MCF 10A (cell line): ENCODE measurements at places on chromosomes 3 and 15. TPM values are rescaled to one million over a fixed set of nuclear protein-coding genes. Genes with fewer than 3 reads are reported as not detected.

- DNase-seq = peak; percentile 36
Measured at GRCh38 chr3:195366200-195366925, 76.5 kb downstream of the ACAP2 start.

GRCh38 chr3:50267280-50267913 is 1.6 kb upstream of the SEMA3B start:
- DNase-seq = no peak

DNA sequence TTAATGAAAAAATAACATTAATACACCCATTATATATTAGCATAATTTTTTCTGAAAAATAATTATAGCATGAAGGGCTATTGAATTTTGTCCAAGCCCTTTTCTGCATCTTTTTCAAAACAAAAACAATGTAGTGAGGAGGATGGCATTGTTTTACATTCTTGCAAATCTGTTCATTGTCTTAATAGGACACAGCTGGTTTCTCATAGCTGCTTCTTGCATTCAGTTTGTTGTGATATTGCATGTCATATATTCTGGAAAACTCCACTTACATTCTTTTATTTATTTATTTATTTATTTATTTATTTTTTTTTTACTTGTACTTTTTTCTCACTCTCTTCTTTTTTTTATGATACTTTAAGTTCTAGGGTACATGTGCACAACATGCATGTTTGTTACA is 107.4 kb downstream of the NR1D2 start:
- no peak for DNase-seq

DNA sequence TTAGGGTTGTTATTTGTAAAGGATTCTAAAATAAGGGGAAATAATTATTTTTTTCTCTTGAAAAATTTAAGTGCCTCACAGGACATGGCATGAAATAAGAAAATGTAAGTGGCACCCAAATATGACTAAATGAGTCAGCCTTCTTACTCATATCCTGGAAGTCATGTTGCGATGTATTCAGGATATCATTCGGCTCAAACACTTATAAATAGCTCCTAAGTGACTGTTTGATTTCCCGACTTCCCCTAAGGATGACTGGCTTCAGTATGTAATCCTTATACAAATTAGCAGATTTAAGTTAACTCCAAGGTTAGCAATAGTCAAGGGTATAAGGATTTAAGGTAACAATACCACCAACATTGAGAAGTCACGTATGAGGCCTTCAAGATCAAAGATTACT is 57.3 kb upstream of the OSTN start:
- peak; percentile 82 for DNase-seq

GRCh38 chr3:108311797-108312196 is 15.4 kb downstream of the HHLA2 start:
- DNase-seq = no peak

Gene KCNMB3
- total RNA-seq = 0.15 and 0.28 TPM in 2 replicates

GRCh38 chr3:5441401-5441800 is 253.9 kb downstream of the EDEM1 start:
- no peak for DNase-seq

GRCh38 chr3:118736107-118736506 is 298.5 kb downstream of the IGSF11 start:
- DNase-seq = no peak

GRCh38 chr15:88066636-88067330 is 189.8 kb downstream of the NTRK3 start:
- no peak for DNase-seq

GRCh38 chr3:24374801-24375200 is 119.8 kb downstream of the THRB start:
- no peak for DNase-seq

Gene GPR27
- 4.4 and 6.3 TPM in 2 replicates for total RNA-seq

DNA sequence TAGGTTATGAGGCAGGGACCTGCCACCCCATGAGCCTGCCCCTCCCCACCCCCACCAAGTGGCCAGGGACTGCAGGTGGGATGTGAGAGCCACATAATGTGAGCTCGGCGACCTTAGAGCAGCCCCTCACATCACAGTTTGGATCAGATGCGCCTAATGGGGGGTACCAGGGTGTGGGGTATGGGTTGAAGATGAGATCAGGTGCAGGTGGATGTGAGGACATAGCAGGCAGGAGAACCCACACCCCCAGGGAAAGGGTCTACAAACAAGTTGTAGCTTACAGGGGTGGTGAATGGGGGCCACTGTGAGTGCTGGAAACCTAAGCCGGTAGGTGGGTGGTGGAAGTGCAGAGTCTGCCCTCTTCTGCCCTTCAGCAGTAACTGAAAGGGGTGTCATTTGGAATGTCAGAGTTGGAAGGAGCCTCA is 94.0 kb downstream of the CORO2B start:
- no peak for DNase-seq

Gene BNC1
- total RNA-seq = 68.3 and 93.5 TPM in 2 replicates

DNA sequence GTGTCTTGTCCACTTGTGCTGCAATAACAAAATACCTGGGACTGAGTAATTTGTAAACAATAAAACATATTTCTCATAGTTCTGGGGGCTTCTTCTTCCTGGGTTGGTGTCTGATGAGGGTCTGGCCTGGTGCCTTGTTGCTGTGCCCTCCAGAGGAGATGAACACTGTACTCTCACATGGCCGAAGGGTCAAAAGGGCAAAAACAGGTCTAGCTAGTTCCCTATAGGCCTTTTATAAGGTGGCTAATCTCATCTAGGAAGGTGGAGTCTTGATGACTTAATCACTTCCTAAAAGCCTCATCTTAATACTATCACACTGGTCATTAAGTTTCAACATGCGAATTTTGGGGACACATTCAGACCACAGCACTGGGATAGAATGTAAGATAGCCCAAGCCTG is 228.4 kb downstream of the TLE3 start:
- no peak for DNase-seq

DNA sequence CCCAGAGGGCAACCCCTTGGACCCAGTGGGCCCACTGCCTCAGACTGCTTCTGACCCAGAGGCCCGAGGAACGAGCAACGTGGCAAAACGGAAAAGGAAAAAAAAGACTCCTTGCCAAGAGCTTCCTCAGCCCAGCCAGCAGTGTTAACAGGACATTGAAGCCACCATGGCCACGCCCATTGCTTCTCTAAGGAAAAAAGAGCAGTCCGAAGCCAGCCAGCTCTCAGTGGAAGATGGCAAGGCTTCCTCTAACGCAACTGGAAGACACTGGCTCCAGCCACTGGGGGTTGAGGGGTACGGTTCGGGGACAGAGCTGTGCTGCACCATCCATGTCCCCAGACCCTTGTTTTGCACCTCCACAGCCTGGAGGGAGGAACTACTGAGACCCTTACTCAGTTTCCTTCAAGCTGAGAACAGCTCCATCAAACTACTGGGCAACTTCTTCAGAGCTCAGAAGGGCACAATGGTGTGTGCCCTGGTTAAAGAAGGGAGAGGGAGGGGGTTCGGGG is 10.7 kb downstream of the BMF start:
- no peak for DNase-seq

Gene MKRN3
- not detected in 2 replicates for total RNA-seq

DNA sequence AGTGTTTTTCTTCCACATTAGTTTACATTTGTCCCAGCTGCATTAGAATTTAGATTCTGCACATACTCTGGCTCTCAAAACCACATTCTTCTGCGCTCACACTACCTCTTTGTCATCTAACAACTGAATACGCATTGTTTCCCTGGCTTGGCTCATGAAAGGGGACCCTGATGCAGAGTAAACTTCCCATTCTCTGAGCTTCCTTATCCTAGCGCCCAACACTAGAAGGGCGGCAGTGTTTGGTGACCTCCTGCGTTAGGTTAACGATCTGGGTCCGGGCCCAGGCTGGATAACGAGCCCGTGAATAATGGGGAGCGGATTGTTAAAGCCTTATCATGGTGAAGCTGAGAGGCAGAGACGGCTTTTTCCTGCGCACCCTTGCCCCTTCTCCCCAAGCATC is 63.9 kb downstream of the ETV5 start:
- DNase-seq = no peak

- DNase-seq = no peak
Measured at GRCh38 chr3:188524052-188524451, 370.1 kb downstream of the LPP start.

- DNase-seq = no peak
Measured at GRCh38 chr15:63605816-63606215, 8.6 kb downstream of the FBXL22 start.

GRCh38 chr3:24420224-24420623 is 74.4 kb downstream of the THRB start:
- no peak for DNase-seq

DNA sequence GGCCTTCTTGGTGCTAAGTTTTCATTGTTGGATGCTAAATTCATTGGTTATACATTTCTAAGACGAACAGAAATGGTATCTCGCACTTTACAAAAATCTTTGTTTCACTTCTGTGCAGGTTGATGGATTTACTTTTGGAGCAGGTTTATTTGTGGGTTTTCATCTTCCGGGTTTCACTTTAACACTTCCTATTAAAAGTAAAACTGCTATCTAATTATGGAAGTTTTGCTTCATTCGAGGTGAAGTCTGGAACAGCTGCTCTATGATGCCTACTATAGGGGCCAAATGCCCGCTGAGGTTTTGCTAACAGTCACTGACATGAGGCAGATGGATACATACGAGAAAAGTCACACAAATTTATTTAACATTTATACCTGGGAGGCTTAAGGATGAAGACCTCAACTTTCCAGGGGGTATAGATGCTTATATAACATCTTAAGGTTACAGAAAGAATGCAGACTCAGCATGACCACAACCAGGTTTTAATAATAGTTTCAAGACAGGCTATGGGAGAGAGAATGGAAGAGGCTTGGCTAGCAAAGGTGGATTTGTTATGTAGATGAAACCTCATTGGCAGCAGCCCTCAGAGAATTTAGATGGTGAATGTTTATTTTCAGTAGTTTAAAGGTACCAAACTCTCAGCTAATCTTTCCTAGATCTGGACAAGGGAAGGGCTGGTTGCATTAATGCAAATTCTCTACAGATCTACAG is 54.2 kb downstream of the OSTN start:
- no peak for DNase-seq

DNA sequence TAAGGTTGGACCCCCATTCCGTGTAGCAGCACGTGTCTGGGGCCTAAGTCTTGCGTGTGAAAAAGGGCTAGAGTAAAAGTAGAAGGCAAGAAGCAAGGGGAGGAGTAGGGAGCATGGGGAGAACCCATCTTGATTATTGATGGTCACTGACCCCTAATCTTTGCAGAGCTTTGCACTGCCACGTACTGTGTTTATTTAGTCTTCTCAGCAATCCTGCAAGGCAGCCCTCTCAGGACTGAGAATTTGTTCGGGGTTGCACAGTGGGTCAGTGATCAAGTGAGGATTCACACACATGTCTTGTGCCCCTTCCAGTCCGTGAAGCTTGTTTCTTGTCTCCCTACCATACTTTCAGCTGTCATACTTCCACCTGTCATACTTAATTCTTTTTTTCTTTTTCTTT is 7.2 kb downstream of the SEMA4B start:
- no peak for DNase-seq

Gene TRIM42
- not detected in 2 replicates for total RNA-seq

Gene LTF
- total RNA-seq = not detected in 2 replicates

Gene OCA2
- total RNA-seq = not detected in 2 replicates

DNA sequence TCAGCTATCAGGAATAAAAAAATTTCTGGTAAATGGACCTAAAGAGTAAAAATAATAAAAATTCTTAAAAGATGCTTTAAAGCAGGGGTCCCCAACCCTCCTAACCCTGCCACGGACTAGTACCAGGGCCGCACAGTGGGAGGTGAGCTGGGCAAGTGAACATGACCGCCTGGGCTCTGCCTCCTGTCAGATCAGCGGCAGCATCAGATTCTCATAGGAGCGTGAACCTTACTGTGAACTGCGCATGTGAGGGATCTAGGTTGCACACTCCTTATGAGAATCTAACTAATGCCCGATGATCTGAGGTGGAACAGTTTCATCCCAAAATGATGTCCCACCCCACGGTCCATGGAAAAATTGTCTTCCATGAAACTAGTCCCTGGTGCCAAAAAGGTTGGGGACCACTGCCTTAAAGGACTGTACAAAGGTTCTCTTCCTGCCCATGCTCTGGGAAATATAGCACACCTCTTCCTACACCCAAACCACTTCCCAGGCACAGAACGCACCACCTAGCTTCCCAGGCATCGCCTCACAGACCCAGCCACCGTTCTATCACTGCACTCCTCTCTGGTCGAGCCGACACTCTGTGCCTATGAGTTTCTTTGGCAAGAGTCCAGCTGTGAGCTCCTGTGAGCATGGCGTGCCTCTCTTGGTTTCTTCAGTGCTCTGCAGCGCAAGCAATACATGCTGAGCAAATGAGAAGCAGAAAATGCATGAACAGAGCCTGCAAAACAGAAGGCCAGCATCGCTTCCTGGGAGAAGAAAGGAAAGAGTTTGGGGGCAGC is 104.9 kb downstream of the OCA2 start:
- DNase-seq = no peak

DNA sequence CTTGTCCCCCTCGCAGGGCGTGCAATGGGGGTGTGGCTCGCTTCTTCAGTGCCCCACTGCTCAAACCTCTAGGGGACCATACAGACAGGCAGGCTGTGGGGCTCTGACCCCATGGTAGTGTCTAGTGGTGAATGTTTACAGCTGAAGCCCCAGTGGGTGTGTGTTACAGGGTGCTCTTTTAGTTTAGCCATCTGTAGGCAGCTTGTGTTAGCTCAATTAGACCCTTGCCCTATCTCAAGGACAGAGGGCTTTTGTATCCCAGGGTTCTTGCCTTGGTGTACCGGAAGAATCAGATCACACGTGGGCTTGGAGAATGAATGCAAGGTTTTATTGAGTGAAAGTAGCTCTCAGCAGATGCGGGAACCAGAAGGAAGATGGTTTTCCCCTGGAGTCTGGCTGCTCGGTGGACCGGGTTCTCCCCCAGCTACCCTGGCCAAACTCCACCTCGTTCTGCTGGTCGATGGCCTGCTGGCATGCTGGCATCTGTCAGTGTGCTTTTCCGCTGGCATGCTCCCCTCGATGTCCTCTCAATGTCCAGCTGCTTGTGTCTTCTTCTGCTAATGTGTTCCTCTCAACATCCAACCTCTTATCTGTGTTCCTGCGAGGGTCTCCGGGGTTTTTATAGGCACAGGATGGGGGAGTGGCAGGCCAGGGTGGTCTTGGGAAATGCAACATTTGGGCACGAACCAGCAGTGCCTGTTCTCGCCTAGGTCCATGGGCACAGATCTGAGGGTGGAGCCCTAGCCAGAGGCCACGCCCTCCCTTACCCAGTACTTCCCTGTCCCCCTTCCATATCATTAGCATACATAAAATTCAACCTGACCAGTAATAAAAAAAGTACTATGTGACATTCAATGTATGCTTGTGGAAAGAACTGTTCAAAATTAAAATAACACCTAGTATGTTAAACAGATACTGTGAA is 6.6 kb downstream of the SPCS1 start:
- DNase-seq = no peak

DNA sequence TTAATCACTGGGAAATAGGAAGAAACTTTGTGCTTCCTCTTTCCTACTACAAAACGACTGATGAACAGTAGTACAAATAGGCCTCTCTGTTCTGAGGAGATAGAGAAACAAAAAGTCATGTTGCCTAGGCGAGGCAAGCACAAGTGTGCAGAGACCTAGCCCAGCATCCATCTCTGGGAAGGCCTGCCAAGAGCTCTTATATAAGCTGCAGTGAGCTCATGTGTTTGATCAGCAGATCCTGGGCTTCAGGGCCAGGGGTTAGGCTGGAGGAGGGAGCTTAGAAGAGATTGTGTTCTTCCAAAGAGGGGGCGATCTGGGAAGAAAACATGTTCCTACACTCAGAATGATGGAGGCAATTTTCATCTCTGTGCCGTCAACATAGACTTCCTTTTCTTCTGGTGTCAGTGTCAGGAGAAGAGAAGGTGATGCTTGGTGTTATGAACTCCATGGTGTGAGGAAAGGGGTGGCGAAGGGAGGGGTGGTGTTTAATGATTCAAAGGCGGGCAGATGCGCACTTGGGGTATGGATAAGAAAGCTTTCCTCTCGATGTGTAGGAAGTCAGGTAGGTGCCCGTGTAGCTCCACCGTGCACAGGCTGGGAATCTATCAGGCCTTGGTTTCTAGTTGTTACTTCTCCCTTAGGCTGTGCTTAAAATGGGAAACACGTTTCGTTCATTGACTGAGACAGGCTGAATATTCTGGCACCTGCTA is 29.5 kb upstream of the ETV5 start:
- DNase-seq = no peak
